ENCODE measurements at places on chromosomes 4 and X.
A peak's percentile ranks its signal among the peaks of the same experiment; 100 is the strongest.

DNA sequence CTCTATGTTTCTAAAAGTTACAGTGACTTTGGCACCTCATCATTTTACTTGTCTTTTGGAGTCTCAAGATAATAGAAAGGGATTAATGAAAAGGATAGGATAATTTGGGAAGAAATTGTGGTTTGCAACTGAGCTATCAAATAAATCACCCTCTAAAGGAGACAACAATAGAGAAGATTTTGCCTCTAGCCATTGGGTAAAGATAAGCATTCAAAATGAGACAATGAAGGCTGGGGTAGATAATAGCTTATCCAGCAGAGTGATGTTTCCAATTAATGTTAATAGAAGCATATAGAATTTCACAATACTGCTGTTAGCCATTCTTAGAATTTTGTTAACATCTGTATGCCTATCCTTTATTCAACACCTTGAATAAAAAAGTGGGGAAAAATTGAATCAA lies 1177.6 kb downstream of the ADGRL3 start:
- DNase-seq = no peak

DNA sequence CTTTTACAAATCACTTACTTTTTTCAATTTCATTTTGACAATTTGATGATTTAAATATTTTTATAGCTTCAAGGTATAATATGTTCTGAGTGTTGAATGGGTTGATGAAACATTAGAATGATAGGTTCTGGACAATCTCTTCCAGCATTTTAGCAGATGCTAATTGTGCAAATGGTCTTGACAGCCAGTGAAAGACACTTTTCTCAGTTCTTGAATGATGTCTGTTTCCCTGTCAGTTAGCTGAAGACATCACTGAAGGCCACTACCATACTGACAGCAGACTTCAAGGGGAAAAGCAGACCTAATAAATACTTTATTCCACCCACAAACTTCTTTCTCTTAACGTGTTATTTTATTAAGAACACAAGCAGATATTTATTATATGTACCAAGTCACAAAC lies 498.6 kb downstream of the GRXCR1 start:
- DNase-seq = no peak

- DNase-seq = no peak
Observed at GRCh38 chr4:137794764-137795254, 262.5 kb upstream of the PCDH18 start.

GRCh38 chr4:152278505-152279233 lies 257.2 kb downstream of the FBXW7 start:
- no peak for DNase-seq

DNA sequence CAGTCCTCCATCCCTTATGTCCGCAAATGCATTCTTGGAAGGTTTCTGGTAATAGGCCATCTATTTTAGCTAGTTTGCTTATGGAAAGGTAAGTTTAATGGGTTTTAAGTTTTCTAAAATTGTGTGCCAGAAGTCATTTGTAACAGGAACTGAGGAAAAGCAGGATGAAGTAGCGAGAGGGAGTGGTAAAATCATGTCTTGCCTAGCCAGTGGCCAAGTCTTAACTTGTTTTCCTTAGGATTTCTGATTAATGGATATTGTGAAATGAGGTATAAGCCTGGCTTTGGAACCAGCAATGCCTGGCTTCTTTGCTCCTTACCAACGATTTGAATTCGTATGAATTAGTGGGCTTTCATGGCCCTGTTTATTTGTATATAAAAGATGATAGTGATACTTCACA lies 7.3 kb downstream of the SEC24B start:
- DNase-seq = no peak

GRCh38 chrX:49278081-49278480 lies 8.5 kb downstream of the PPP1R3F start:
- no peak for DNase-seq

DNA sequence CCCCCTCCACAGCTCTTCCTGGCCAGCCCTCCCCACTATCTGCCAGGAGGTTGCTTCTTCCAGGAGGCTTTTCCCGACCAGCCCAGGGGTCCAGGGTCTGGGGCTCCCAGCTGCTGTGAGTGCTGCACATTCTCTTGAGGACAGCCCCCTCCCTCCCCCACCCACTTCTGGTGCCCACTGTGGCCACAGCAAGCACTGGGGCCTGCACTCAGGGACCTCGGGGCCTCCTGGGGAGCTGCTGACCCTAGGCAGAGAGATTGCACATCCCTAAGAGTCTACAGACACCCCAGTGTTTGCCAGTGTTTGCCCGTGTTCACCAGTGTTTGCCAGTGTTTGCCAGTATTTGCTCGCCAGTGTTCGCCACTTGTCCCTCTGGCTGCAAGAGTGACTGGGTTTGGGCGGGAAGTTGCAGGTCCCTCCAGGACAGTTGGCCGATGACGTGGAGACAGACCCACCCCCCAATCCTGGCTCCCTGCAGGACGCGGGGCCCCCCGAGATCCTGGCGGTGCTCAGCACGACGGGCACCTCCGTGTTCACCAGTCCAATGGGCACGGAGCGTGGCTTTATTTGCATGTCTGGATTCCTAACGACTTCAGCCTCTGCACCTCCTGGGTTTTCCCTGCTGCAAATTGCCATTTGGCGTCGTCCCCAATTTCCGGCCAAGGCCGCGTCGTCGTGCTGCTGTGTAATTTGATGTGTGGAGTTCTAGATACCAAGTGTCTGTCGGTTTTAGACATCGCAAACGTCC lies 87.5 kb upstream of the NKX1-1 start:
- DNase-seq = no peak

DNA sequence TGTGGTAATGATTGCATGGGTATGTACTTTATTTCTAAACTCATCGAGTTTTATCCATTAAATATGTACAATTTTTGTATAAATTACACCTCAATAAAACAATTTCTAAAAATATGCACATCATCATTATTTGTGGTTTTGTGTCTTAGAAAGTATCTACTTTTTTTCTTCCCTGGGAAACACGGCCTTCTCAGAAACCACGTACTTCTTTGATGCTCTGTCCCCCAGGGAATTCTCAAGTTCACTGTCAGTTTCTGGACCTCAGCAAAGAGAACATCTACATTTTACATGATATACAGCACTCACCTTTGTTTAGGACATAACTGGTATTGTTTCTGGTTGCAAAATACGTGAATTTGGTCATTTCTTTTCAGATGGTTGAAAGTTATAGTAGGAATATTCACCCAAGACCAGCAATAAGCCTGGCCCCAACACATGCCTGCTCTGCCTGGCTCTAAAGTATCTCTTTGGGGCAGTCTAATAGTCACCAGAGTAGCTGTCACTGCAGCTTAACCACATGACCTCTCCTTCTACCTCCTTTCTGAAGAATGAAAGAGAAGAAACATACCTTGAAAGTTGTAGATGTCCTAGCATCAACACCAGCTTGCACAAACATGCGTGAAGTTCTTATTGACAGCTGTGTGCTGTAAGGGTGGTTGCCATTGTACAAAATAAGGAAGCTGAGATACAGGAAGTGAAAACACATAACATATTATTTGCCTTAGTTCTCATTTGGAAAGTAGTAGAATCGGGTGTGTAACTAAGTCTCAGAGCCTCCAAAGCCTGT lies 48.4 kb upstream of the SPANXN4 start:
- DNase-seq = peak; percentile 4

GRCh38 chrX:50718776-50719175 lies 95.2 kb downstream of the SHROOM4 start:
- DNase-seq = no peak

GRCh38 chrX:1398431-1399340 lies 6.8 kb upstream of the SLC25A6 start:
- no peak for DNase-seq

- no peak for DNase-seq
Observed at GRCh38 chr4:79653871-79654270, 245.8 kb upstream of the GK2 start.

DNA sequence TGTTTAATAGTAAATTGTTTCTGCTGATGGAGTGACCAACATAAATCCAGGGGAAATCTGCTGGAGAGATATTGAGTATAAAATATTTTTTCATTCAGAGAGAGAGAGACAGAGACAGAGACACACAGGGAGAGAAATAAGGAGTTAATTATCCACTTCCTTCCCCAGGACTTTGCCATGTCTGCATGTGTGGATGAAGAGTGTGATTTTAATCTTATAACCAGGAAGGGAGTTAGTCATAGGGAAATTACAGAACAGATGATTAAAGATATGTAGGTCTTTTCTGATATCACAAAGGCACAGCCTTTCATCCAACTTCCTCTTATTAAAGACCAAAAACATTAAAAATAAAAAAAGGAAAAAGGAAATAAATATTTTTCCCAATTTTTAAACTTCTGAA lies 526.3 kb downstream of the SPRY1 start:
- no peak for DNase-seq

GRCh38 chr4:61824454-61824853 lies 624.3 kb downstream of the ADGRL3 start:
- DNase-seq = no peak

GRCh38 chr4:88456670-88457306 lies at the start of gene HERC5:
Gene HERC5 (plus strand): TSS chr4:88457119. CDS start chr4:88457270, 151 bp downstream.
- peak; percentile 87 for DNase-seq

DNA sequence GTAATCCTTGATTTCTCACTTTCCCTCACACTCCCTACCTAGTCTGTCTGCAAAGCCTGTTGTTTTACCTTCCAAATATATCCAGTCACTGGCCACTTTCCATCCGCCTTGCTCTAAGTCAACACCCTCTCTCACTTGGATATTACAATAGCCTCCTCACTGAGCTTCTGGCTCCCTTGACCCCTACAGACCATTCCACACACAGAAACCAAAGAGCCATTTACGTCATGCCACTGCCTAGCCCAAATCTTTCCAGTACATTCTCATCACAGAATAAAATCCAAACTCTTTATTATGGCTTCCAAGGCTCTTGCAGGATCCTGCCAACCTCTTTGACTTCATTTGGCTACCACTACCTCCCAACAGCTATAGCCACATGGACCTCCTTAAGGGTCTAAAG lies 25.7 kb upstream of the ARHGEF9 start:
- no peak for DNase-seq

DNA sequence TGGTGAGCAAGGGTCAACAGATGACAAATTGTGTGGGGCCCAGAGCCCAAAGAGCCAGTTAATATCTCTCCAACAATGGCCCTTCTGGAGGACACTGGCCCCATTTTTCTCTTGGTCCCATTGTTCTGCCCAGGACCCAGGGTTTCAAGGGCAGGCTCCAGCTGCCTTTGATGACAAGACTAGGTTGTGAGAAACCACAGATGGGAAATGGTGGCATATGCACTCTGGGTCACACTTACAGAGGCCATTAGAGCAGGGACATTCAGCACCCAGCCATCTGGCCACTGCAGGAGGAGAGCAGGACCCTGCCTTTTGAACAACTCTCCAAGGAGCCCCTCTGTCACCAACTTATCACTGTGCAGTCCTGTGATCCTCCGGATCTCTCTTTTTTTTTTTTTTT lies 49.7 kb upstream of the KIAA1210 start:
- no peak for DNase-seq

DNA sequence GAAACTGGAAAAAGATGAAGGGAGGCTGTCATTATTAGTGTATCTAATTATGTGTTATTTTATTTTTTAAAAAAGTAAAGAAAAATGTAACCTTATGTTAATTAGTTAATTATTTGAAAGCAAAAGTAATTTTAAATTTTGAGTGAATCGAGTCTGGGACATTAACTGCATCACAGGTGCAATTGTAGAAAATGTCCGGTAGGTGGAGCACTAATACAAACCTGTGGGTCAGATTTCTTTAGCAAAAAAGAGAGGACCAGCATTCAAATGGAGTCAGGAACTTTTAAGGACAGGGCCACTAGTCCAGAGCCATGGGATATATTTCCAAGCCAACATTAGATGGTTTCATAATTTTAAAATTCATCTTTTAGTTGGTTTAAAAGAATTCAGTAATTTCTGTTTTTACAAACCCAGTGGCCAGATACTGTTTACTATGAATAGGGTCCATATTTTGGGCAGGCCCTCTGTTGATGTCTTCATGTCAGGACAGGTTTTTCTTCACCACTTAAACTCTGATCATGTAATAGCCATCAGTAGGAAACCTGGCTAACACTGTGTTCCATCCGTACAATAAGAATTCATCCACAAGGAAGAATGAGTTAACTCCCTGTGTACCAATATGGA lies 27.2 kb downstream of the BST1 start:
- DNase-seq = peak; percentile 34

- no peak for DNase-seq
Observed at GRCh38 chr4:37464373-37465128, 220.0 kb downstream of the NWD2 start.

GRCh38 chrX:27599928-27600327 lies 9.8 kb downstream of the DCAF8L2 start:
- DNase-seq = no peak

DNA sequence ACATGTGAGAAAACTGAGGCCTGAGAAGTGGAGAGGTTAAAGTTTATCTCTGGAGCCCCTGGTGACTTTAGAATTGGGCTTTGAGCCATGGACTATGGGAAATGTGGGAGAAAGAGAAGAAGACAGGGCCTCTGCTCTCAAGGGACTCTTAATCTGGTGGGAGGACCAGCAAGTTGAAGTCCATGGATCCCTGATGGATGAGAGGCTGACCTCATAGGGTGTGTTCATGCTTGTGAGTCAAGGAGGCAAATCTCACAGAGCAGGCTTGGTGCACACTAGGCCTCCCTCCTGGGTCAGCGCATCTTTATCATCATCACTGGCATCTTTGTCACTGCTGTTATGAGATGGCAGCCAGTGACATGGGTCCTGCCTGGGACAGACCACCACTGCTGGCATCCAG lies 211.9 kb downstream of the AFAP1 start:
- no peak for DNase-seq

DNA sequence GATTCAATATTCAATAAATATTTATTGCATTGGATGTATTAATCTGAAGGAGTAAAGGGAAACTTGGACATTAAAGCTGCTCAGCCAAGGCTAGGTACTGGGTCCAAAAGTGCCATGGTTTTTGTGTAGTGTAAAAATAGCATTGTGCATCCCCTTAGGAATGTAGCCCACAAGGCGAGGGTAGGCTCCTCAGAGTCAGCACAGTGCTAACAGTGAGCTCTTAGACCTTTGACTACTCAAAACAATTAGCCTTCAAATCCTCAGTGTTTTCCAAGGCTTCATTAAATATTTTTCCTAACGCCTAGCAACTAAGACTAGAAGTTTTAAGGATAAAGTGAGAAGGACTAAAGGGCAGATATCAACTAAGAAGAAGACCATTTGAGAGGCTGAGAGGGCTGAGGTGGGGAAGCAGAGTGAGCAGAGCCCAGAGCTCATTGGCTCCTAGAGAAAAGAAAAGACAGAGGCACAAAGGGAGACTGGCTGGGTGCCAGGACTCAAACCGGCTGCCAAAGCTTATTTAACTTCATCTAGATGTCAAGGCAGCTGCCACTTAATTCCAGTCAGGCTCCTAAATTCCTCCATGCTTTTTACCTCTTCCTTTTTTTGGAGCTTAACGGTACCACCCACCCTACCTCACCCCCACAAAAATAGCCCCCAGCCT lies 17.0 kb downstream of the PRKG2 start:
- no peak for DNase-seq
